ENCODE measurements at places on chromosomes 1 and 21.

DNA sequence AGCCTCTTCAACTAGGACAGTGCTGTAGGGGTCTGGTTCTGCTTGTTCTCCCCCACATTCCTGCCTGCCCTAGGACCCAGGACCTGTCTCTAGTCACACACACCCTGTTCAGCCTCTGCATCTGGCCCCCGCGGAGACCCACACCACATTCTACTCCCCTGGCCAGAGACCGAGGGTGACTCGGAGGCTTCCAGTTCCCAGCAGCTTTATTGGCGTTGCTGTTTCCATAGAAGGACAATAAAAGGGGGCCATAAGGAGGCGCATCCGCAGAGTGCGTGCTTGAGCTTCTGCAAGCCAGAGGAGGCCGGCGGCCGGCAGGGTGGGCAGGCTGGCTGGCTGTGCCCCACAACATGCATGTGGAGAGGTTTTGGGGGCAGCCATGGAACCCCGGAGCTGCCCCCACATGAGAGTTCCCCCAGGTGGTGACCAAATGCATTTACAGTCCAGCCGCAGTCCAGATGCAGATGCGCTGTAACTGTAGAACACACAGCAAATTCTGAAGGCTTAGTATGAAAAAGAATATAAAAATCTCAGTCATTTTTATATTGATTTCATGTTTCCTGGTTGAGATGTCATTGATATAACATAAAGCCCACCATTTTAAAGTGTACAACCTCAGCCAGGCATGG, 52.4 kb downstream of the PDE9A start:
- no peak for DNase-seq

- DNase-seq = no peak
These were observed 258.7 kb upstream of the ADGRL4 start for GRCh38 chr1:79264975-79265818.

GRCh38 chr1:26789931-26790330, 2.2 kb downstream of the PIGV start:
- DNase-seq = no peak

- DNase-seq = no peak
These were observed 14.2 kb downstream of the PTP4A2 start for GRCh38 chr1:31923901-31924535.

DNA sequence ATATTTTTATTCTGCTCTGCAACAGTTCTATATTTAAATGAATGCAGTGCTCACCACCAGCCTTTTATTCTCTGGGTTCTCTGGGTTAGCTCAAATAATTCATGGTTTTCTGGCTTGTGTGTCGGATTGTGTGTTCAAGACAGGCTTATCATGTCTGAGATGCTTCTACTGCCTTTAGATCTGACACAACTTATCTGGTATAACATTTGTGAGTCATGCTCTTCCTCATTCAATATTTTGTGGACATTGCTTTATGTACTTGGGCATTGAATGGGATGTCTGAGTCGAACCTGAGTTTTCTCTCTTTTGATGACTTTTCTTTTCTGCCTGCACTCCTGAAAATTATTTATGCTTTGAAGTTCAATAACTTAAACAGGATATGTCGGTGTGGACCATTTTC, 17.6 kb upstream of the PKP1 start:
- no peak for DNase-seq

- DNase-seq = no peak
These were observed 57.8 kb downstream of the TMEM53 start for GRCh38 chr1:44616284-44616990.

- DNase-seq = no peak
These were observed 82.4 kb upstream of the CD1D start for GRCh38 chr1:158098256-158098655.

DNA sequence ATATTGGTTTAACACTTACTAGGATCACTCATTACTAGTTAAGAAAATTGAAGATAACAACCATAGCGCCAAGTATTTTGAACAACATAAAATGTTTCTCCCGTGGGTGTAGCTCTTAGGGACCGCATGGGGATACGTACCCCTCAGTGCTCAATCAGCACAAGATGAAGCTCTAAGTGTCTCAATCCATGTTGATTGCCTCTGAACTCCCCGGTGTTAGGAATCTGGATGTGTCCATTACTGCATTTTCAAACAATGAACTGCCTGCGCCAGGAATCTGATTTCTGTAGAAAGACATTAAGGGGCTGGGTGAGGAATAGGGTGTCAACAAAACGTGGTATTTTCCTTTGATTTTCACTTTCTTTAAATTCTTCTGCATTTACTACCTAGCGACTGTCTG, 100.2 kb downstream of the LMO4 start:
- DNase-seq = no peak

- no peak for DNase-seq
These were observed 23.5 kb downstream of the F11R start for GRCh38 chr1:160997323-160998038.

GRCh38 chr1:210598135-210598652, 269.5 kb downstream of the HHAT start:
- no peak for DNase-seq

- DNase-seq = no peak
These were observed 117.7 kb downstream of the CTH start for GRCh38 chr1:70528590-70529333.

DNA sequence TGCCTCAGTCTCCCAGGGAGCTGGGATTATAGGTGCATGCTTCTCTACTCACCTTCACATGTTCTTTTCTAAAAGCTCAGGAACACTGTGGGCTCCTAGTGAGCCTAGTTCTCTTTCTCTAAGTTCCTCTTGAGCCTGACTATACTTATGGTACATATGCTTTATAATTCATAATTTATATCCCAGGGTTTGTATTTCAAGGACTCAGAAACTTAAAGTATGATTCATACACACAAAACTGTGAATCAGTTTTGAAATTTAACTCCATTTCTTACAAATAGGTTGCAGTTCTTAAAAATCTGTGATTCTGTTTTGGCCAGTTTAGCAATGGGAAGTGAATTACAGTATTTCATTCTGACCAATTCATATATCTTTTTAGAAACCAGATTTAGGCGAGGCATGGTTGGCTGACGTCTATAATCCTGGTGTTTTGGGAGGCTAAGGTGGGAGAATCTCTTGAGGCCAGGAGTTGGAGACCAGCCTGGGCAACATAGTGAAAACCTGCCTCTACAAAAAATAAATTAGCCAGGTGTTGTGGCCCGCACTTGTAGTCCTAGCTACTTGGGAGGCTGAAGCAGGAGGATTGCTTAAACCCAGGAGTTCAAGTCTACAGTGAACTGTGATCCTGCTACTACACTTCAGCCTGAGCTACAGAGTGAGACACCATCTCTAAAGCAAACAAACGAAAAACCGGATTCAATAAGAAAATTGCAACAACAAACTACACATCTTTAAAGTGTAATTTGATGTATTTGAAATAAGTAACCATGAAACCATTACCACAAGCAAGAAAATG, 15.6 kb downstream of the RASAL2 start:
- no peak for DNase-seq

GRCh38 chr21:26583769-26584168, 10.7 kb upstream of the CYYR1 start:
- no peak for DNase-seq

DNA sequence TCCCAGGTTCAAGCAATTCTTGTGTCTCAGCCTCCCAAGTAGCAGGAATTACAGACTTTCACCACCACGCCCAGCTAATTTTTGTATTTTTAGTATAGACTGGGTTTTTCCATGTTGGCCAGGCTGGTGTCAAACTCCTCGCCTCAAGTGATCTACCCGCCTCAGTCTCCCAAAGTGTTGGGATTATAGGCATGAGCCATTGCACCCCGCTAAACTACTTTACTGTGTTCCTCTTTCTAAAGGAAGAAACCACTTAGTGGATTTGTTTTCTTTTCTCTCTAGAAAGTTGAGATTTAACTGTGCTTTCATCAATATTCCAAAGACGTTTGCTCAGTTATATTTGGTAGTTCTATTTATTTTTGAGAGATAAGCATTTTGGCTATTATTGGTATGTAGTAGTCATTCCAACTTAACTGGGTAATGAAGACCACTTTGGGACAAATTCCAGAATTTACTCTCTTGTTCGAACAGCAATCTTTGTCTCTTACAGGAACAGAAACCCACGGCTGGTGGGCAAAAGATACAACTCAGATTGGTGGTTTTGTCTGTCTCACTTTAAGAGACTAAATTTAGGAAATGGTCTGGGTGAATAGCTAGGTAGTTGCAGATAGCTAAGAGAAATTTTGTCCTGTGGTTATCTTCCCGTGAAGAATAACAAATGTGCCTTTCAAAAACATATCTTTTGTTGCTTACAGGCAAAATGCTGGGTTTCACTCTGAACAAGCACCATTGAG, 103.5 kb upstream of the CD55 start:
- no peak for DNase-seq

DNA sequence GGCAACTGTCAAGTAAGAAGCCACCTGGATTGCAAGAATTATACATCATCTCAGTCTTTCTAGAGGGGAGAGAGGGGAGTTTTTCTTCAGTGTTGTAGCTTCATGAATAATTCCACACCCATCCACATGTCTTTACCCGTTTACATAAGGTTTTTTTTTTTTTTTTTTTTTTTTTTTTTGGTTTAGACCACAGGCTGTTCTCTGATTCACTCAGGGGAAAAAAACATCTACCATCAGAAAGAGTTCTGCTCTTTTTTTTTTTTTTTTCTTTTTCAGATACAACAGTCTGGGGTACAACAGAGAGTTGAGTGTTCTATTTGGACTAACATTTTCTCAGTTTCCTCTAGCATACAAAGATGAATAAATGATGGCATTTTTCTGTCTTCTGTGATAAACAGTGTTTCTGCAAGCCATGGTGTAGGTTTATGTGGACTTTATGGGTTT, 4.9 kb upstream of the KIF14 start:
- no peak for DNase-seq

DNA sequence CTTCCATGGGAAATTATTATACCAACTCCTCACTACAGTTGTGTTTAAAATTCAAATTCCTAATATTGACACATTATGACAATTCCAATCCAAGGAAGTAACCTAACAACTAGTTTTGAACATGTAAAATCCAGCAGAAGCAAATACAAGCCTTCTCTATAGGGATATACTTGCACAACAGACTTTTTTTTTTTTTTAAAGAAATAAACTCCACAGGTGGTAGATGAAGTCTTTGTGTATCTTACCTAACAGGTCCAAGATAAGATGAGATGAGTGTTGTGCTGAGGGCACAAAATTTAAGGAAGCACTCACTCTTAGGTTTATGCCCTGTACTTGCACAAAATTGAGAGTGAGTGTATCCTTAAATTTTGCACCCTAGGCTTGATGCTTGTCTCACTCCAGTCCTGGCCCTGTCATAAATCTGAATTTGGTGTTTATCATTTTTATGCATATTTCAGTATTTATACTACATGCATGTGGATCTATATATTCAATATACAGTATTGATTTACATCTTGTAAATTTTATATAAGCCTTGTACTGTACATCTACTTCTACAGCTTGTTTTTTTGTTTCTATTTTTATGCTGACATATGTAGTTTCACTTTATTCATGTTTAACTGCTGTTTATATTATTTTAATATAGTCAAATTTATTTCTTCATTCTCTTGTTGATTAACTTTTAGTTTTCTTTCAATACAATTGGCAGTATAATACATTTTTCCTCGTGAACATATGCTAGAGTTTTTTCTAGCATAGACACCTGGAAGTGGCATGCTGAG, 60.6 kb upstream of the RGL1 start:
- no peak for DNase-seq

DNA sequence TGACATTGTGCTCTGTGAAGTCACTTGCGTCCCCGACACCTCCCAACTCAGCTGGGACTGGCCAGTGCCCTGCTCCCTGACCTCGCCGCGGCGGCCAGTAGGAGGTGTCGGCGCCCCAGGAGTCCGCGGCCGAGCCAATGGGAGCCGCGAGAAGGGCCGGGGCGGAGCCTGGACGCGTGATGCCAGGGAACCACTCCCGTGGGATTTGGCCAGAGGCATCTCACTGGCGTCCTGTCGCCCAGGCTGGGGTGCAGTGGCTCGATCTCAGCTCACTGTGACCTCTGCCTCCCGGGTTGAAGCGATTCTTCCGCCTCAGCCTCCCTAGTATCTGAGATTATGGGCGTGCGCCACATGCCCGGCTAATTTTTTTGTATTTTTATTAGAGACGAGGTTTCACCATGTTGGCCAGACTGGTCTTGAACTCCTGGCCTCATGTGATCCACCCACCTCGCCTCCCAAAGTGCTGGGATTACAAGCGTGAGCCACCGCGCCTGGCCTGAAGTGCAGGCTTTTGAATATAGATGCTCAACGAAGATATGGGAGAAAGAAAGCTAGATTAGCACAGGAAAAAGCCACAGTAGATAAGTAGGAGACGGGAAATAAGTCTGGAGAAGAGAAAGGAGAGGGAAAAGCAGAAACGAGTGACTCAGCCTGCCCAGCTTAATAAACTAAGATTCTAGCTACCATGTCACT, 38.0 kb downstream of the ZBTB8OS start:
- DNase-seq = no peak

DNA sequence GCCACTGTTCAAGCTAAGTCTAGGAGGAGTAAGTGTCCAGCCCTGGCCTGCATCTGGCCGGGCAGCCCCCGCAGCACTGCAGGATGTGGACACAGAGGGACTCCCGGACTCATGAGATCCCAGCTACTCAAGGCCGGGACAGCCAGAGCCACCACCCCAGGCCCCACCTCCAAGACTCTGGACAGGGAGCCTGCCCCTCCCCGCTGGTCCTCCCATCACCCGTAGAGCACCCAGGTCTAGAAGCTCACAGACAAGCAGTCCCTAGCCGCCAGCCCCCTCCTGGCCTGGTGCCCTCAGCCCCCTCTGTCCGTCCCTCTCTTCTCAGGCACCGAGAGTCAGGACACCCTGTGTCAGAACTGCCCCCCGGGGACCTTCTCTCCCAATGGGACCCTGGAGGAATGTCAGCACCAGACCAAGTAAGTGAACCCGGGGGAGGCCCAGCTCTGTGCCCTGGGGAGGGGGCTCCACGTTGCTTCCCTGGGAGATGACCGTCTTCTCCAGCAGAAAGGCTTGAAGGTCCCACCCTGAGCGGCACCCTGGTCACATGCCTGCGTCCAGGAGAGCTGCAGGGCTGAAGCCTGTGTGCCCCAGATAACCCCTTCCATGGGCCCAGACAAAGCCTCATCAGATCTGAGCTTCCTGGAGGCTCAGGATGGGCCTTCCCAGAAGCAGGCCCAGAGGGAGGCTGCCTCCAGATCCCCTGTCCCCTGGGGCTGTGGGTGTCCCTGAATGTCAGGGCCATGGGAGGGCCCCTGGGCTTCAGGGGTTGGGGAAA, 4.3 kb downstream of the TNFRSF14 start:
- no peak for DNase-seq

- DNase-seq = no peak
These were observed 86.2 kb upstream of the ZBTB18 start for GRCh38 chr1:243964915-243965314.

- no peak for DNase-seq
These were observed 455.9 kb downstream of the PLPP3 start for GRCh38 chr1:56123421-56123820.

- DNase-seq = no peak
These were observed 3.5 kb upstream of the RIMS3 start for GRCh38 chr1:40668769-40669525.

GRCh38 chr1:112504001-112504660, 4.6 kb upstream of the WNT2B start:
- no peak for DNase-seq

Measured in cortex of kidney (tissue), 1 donor.